CD8-positive, alpha-beta T cell (primary cell): ENCODE measurements at places on chromosomes 12 and 14. TPM values are rescaled to one million over a fixed set of nuclear protein-coding genes. Genes with fewer than 3 reads are reported as not detected.

DNA sequence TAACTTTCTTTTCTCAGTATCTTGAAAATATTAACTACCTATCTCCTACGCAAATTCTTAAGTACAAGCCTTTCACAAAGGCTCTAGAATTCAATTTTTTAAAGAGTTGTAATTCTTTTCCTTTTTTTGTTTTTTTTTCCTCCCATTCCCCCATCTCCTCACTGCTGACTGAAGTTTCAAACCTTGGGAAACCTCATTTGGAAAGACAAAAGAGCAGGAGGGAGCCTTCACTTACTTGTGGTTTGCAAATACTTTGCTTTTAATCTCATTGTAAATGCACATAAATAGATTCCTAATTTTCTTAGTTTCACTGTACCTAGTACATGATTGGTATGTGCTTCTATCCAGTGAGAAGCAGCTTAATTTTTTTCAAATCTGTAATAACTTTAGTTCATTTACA is 15.8 kb upstream of the PTGDR start:
- DNase-seq: no peak

DDN gene
- 1.3 TPM for total RNA-seq

DNA sequence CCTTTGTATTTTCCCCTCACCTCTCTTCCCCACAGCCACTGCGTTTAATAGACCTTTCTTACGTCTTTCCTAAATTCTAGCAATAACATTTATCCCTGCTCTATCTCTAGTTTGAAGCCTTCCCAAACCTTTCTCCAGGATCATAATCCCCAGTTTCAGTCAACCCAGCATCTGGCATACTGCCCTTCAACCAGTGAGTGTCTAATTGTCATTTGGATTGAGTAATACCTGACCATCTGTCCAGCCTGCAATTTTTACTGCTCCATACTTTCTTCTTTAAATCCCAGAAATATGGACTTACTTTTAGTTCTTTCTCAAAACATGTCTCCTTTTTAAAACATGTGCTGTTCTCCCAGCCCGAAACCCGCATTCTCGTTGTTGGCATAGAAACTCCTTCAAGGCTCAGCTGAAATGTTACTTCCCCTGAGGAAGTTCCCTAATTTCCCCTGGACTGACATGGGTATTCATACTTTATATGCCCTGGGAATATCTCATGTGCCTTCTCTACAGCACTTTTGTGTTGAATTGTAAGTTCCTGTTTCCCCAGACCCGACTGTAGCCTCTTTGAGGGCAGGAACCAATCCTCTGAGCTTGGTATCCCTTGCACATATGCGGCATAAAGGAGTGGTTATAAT is 65.1 kb upstream of the ETV6 start:
- DNase-seq: no peak

TMPRSS12 gene
- not detected for total RNA-seq

GRCh38 chr14:102370305-102370809 is 7.6 kb downstream of the TECPR2 start:
- DNase-seq: peak; percentile 27

DNA sequence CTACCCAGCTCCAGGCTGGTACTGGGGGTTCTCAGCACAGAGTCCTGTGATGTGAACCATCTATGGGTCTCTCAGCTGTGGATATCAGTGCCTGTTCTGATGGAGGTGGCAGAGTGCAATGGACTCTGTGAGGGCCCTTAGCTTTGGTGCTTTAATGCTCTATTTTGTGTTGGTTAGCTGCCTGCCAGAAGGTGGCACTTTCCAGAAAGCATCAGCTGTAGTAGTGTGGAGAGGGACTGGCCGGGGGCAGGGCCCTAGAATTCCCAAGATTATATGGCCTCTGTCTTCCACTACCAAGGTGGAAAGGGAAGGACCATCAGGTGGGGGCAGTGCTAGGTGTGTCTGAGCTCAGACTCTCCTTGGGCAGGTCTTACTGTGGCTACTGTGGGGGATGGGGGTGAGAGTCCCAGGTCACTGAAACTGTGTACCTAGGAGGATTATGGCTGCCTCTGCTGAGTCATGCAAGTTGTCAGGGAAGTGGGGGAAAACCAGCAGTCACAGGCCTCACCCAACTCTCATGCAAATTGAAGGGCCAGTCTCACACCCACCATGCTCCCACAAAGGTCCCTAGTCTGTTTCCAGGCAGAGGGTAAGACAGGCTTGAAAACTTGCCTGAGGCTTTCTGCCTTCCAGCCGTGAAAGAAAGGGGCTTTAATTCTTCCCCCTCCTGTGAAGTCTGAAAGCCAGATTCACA is 878.1 kb downstream of the C12orf50 start:
- no peak for DNase-seq

DNA sequence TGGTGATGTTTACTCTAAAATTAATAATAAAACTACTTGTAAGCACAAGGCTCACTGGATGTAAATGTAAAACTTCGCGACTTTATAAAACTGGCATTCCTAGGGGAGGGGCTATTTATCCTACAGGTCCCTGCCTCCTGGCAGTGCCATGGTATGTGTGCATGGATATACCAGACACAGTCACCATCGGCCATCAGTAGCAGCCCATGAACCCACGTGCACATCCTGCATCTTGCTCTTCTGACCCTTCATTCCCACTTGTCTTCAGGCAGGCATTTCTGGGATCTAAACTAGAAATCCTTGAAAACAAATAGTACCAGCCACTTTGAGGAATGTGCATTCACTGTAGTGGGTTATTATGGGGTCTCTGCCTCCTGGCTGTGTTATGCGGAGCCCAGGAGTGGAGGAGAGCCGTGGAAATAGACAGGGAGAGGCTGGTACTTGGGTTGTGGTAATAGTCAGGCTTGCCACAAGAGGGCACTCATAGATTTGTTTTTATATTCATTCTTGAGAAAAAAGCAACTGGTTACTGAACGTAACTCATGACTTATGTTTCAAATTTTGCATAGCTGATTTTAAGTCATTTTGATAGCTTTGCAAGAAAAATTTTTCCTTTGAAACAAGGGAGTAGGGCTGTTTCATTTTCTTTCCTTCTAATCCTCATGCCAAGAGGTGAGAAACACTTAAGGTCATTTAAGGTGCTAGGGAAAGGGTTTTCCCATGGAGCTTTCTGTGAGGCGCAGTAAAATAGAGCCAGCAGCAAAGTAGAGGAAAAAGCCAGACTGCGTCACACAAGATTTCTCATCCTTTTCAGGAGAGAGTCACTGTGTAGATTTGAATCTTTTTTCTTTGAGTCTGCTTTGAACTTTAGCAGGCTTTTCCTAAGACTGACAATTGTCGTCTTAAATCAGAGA is 17.4 kb upstream of the GALNT16 start:
- peak; percentile 63 for DNase-seq

DNA sequence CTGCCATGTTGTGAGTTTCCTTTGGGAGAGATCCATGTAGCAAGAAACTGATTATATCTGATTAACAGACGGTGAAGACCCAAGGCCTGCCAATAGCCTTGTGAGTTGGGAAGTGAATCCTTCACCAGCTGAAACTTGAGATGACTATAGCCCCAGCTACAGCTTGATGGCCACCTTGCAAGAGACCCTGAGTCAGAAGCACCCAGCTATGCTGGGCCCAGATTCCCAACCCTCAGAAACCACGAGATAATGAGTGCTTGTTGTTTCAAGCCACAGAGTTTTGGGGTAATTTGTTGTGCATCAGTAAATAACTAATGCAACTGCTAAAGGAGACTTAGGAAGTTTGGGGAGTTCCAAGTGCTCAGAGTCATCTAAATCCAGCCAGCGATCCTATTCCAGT is 80.3 kb downstream of the AVPR1A start:
- DNase-seq: no peak

DNA sequence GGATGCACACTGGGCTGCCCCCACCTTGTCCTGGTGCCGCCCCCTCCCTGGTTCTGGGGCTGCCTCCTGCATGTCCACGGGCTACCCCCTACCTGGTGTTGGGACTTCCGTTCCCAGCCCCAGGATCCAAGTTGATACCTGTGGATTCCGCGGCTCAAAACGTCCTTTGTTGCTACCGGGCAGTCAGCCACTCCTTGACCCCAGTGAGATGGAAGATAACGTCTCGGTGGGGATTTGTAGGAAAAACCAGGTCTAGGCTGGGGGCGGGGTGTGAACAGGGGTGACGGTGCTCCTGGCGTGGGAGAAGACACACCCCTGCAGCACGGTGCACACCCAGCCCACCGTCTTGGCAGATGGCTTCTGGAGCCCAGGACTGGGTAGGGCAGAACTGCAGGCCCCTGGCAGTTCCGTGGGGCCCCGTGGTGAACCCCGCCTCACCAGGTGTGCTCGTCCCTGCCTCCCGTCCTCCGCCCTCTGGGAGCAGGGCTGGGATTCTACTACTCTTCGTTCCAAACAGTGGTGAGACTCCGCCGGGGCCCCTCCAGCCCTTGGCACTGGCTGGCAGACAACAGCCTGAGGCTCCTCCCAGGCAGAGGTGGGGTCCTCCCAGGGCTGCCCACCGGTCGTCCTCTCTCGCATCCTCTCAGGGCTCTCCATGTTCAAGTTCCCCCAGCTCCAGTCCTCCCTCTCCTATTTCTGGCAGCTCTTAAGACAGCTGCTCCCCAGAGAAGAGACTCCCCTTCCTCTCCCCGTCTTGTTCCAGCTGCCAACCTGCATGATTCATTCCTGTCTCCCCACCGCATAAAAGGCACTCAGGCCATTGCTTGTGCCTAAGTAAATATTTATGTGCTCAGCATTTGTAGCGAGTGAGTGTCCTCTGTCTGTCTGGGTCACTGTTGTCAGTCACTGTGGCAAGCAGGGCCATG is 75.5 kb downstream of the FBXL14 start:
- DNase-seq: no peak

GRCh38 chr14:101109981-101110728 is 206.6 kb upstream of the RTL1 start:
- DNase-seq: no peak
